SK-MEL-5 (cell line): ENCODE measurements at places on chromosomes 12 and 14. TPM values are rescaled to one million over a fixed set of nuclear protein-coding genes. Genes with fewer than 3 reads are reported as not detected.
A peak's percentile ranks its signal among the peaks of the same experiment; 100 is the strongest.

- DNase-seq, result no peak
These were observed at the start of gene STRN3 for GRCh38 chr14:31026077-31026449. Gene STRN3, minus strand, starts transcription at chr14:31026379. Its CDS starts 194 bp downstream, at chr14:31026185.

The CELA1 gene
- not detected in 2 replicates for total RNA-seq

The ZNF384 gene
- 20.9 and 24.4 TPM in 2 replicates for total RNA-seq

DNA sequence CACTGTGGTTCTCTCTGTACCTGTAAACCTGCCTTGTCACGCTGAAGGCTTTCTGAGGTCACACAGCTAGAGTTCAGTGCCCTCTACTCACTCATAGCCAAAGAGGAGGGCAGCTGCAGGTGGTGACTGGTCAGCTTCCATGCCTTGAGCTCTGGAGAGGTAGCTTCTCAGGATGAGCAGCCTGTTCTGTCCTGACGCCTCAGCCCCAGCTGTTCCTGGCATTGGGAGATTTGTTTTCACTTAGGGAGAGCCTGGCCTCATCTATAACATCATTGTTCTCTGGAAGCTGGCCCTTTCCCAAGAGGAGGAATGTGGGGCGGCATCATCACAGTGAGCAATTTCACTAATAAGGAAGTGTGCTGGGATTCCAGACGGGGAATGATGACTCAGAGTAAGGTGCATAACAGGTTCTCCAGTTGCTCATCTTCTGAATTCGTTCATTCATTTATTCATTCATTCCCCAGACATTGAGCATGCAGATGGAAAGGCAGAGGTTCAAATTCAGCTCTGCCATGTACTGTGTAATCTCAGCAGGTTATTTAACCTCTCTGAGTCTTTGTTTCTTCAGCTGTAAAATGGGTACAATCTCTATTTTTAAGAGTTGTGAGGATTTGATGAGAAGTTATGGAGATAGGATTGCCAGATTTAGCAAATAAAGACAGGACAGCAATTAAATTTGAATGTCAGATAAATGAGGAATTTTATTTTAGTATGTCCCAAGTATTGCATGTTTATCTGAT is 255.8 kb upstream of the CRY1 start:
- DNase-seq, result peak; percentile 54

- DNase-seq, result peak; percentile 32
These were observed 2.9 kb upstream of the RTL1 start for GRCh38 chr14:100906420-100906819.

- no peak for DNase-seq
These were observed 61.1 kb upstream of the DLK1 start for GRCh38 chr14:100665511-100666032.

DNA sequence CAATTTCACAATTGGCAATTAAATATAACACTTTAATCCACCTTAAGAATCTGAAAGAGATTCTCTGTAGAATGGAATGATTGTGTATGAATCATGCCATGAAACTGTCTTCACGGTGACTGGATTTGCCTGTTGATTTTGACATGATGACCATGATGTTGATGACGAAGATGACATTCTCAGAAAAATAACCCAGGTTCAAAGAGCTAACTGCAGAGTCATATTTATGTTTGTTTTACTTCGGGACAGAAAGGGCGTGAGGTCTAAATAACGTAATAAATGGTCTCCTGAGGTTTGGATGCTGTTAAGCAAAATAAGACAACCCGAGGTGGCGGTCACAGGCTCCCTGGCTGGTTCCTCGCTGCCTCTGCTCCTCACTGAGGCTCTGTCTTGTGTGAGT is 532.0 kb downstream of the TMEM121 start:
- no peak for DNase-seq

DNA sequence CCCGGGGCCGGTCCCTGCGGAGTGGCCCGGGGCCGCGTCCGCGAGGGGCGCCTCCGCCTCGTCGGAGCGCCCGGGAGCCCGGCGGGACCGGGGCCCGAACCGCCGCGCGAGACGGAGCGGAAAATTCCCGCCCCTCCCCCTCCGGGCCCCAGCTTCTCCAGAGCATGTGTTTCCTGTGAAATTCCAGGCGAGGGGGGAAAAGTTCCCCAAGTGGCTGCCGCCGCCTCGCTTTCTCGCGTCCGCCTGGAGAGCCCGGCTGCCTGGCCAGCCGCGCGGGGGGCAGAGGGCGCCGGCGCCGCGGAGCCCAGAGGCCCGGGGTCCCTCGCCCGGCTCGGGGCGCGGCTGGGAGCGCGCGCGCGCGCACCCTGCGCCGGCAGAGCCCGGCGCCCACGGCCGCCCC is 904 bp downstream of the CACNA1C start:
- DNase-seq, result no peak
